ENCODE measurements at places on chromosomes 2 and 18.

- DNase-seq = no peak
Observed at GRCh38 chr2:54906716-54907115, 143.5 kb downstream of the RTN4 start.

- DNase-seq = no peak
Observed at GRCh38 chr18:11266781-11267480, 117.6 kb upstream of the PIEZO2 start.

DNA sequence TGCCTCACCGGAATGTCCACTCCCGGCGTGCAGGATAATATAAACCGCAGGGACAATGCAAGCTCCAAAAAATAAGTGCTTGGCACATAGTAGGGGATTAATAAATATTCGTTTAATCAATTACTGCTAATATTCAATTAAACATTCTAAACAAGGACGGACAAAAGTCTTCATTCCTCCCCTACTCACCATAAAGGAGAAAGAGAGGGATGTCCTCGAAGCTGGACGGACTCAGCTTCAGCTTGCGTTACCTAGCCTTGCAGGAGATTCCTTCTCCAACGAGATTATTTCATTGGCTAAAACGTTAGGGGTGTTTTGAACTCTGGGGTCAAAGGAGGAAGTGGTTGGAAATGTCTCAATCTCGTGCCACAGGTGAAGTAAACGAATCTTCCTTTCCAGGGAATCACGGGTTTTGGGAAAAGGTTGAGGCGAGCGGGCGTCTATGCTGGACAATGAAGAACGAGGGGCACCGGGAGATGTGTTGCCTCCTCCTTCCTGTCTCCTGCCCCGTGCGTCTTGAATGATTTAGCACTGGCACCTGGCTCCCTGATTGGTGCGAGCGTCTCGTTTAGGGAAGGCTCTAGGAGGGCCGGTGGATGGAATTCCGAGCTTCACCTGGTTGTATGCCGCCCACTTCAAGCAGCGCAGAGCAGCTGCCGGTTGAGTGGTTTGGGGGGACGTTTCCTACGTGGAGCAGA is 2.0 kb upstream of the GAD1 start:
- DNase-seq = no peak

DNA sequence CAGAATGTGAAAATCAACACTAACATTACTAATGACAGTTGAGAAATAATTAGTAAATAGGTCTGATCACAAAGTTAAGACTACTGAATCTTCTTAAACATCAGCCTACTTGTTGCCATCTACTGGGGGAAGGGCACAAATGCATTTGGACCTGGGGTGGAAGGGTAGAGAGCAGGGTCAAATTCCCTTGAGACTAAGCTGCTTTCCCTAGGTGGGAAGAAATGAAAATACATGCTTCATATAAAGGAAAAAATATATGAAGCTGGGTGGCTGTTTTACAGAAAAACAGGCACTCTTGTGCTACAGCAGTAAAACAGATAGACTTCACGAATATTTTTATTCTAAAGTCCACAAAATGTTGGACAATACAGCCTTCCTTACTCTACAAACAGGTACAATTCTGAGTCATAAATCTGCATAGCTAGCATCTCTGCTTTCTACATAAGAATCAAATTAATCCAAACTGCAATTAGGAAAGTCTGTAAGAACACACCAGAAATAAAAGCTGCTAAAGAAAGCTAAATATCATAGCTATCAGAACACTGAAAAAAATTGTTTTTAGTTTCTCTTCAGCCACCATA is 10.9 kb downstream of the TRIP12 start:
- DNase-seq = peak; percentile 31

DNA sequence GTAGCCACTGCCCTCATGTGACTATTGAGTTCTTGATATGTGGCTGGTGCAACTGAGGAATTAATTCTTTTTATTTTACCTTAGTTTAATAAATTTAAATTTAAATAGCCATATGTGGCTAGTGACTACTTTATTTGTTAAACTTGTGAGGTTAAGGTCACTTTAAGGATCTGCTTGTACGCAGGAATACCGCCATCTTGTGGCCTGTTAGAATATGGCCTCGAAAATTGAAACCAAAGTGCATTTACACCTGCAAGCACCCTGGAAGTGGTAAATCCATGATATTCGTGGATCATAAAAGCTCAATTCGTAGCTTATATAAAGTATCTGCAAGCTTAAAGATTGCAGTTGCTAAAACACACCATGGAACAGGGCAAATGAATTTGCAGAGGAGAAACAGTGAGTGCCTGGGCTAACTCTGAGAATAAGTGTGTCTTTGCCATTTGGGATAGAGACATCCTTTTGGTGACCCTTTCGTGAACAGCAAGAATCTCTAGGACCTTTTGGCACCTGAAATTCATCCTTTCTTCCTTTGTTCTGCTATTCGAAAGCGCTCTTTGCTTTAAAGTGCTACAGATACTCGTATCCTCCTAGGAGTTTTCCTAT is 59.9 kb upstream of the REG3A start:
- peak; percentile 36 for DNase-seq

DNA sequence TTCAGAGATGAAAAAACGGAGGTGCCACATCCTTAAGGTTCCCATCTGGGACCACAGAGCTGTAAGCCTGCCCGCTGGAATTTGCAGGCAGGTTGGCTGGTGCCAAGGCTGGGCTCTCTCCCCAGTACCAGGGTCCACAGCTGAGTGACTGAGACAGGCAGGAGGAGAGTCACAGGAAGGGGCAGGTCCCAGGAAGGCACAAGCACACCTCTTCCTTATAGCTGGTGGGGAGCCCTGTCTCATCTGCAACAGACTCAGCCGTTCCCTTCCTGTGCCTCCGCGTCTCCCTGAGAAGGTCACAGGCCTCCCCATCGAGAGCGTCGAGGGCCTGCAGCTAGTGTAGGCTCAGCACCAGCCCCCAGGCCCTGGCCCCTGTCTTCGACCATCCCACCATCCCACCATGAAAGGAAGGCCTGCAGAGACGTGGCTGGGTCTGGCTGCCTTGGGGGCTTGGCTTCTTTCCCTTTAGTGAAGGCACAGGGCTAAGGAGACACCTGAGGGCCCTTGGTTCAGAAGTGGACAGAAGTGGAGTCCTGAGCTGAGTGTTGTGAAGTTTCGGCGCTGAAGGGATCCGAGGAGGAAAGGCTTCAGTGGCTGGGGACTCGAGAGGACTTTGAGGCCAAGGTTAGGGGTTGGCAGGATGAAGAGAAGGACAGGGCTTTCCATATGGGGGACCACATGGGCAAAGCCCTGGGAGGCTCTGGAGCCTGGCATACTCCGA is 26.8 kb downstream of the GLI2 start:
- DNase-seq = no peak

DNA sequence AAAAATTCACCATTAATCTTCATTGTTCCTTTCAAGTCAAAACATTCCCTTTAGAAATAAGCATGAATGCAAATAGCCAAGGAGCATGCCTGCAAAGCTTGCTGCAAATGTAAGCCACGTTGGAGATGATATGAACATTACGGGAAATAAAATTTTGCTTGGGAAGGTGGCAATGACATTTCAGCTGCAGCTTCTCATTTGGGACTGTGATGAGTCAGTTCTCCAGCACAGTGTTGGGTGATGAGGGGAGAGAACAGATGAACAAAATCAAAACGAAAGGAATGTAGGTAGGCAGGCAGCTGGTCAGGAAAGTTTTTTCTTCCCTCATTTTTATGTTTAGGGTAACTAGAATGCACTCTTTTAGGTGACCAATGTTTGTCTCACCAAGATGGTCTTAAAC is 65.3 kb upstream of the CHRNA1 start:
- no peak for DNase-seq

DNA sequence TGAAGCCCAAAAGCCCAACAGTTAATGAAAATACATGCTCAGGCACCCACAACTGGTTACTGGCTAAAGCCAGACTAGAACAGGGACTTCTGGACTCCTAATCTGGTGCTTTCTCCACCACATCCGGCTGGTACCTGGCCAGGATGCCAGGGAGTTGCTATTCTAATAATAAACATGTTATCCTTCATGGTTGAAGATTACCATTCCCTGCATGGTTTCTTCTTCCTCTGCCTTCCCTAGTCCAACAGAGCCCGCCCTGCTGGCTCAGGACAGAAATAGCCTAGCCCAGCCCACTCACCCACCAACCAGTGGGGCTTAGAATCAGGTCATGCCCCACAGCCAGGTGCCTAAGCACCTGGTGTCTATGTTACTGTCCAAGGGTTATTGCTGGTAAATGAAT is 184.2 kb downstream of the TMEM247 start:
- peak; percentile 57 for DNase-seq

DNA sequence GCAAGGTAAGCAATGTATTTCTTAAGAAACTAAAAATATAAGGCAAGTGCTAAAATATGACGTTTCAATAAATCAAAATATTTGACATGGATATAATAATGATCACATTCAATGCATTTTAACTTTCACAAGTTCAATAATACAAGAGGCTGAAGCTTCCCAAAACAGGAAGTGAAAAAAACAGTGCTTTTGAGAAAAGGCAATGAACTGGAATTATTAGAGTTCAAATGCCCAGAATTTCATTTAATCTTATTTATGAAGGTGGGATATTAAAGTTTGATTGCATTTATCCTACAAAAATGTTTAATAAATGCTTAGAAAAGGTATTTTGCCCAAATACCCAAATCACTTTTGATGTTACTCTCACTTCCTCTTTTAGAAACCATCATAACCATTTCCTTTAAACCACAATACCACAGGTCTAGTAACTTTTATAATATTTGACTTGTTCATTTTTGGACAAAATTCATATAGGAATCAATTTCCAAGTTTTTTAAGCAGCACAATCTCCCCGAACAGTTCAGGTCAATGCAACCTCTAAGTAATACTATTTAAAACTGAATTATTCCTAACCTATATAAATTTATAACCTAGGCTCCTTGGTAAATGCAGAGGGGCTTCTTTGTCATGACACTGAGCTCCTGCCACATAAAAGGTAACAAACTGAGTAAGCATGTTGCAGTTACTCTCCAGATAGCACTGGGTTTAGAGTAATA is 2.1 kb downstream of the NCKAP1 start:
- no peak for DNase-seq

DNA sequence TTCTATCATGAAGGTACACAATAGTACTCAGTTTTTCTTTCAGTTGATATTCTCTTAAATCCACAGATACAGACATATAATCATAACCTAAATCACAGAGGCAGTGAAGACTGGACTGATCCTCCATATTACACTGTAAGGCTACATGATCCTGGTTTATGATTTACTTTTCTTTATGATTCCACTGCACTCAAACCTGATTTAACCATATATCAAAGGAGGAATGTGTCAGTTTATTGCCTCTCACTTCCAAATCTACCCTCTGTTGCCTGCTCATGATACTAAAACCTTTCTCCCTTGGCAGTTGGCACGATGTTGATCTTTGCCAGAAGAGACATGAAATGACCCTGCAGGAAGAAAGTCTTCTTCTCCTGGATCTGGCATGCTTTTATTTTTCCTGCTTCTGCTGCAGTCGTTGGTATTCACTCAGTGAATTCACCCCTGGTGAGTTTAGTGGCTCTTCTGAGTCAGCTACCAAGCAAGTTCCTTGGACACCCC is 426.4 kb downstream of the MBD2 start:
- no peak for DNase-seq

- no peak for DNase-seq
Observed at GRCh38 chr2:52934323-52934898, 833.2 kb upstream of the CHAC2 start.

DNA sequence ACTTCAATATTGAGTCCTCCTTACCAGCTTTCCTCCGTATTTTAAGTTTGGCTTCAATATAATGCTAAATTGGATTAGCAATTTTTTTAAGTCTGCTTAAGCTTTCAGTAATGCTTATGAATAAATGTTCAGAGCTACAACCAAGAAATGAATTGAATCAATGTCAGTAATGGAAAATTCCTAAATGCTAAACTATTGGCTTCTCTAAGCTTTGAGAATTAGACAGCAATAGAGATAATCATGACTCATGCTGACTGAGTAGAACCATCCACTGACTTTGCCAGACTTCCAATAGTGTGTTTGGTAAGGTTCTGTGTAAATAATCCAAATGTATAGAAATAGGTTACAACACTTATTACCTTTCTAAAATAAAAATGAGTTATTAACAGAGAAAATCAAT is 8.9 kb upstream of the PDE1A start:
- peak; percentile 35 for DNase-seq

- DNase-seq = no peak
Observed at GRCh38 chr2:200922439-200922838, 33.3 kb downstream of the NIF3L1 start.

DNA sequence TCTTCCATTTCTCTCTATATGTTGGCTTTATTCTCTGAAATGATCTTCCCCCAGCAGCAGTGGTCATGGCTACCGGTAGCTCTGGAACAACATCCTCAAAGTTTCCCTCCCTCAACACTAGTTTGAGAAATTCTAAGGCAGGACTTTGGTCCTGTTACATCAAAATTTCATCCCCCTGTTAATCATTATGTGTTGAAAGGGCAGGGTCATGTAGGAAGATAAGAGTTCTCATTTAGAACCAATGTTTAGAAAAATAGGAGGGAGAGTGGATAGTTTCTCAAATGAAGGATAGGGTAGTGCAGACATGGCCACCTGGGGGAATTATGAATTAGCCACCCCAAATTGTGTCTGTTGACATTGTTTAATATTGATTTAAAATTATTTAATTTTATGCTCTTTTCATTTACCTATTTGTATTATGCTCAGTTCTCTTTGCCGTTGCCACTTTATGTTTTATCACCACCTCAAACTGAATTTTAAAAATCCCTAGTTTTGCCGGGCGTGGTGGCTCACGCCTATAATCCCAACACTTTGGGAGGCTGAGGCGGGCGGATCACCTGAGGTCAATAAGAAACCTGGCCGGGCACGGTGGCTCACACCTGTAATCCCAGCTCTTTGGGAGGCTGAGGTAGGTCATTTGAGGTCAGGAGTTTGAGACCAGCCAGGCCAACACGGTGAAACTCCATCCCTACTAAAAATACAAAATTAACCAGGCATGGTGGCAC is 22.3 kb downstream of the EML4 start:
- no peak for DNase-seq

DNA sequence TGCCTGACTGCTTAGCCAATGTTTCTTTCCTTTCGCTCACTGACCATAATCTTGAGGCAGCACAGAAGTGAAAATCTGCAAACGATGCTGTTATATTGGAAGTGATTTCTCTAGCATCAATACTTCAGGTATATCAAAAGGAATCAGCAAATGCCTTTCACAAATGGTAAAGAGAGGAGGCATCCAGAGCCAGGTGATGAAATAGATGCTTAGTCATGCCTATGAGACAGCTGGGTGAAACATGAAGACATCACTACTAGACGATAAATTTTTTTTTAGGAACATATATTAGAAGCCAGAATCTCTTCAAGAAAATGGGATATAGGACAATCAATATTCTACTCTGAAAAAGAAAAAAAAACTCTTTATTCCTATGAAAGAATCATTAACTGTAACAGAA is 249.2 kb upstream of the SLC39A10 start:
- DNase-seq = peak; percentile 68

DNA sequence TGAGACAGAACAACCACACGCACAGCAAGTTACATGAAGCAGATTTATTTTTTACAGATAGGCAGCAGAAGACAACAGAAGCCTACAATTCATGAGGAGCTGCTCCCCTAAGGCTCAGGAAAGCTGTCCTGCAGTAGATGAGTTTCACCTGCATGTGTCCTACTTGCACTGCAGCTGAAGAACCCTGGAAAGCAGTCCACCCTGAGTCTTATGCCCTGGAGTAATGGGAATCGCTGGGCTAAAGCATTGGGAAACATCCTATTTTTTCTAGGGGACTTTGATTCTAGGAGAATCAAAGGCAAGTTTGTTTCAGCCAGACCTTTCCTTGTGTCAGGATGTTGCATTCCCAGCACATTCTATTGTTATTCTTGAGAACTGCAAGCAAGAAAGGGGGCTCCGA is 304.8 kb downstream of the LRATD1 start:
- DNase-seq = no peak

GRCh38 chr2:100584816-100585215 is 22.0 kb downstream of the PDCL3 start:
- no peak for DNase-seq

Data from amniotic epithelial cell (primary cell).